SK-MEL-5 (cell line): ENCODE measurements at places on chromosomes 11 and 22.

DNA sequence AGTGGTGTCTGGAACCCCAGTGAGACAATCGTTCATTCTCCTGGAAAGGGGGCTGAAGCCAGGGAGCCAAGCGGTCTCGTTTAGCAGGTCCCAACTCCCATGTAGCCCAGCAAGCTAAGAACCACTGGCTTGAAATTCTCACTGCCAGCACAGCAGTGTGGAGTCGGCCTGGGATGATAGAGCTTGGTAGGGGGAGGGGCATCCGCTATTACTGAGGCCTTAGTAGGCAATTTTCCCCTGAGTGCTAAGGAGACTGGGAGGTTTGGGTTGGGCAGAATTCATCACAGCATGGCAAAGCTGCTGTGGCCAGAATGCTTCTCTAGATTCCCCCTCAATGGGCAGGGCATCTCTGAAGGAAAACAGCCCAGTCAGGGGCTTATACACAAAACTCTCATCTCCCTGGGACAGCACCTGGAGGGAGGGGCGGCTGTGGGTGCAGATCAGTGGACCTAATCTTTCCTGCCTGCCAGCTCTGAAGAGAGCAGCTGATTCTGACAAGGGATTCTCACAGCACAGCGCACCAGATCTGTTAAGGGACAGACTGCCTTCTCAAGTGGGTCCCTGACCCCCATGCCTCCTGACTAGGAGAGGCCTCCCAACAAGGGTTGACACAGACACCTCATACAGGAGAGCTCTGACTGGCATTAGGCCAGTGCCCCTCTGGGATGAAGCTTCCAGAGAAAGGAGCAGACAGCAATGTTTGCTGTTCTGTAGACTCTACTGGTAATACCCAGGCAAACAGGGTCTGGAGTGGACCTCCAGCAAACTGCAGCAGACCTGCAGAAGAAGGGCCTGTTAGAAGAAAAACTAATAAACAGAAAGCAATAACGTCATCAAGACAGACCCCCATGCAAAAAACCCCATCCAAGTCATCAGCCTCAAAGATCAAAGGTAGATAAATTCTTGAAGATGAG lies 14.8 kb downstream of the OR52M1 start:
- no peak for DNase-seq

- no peak for DNase-seq
These were observed 30.7 kb downstream of the BUD13 start for GRCh38 chr11:116742104-116742503.

DNA sequence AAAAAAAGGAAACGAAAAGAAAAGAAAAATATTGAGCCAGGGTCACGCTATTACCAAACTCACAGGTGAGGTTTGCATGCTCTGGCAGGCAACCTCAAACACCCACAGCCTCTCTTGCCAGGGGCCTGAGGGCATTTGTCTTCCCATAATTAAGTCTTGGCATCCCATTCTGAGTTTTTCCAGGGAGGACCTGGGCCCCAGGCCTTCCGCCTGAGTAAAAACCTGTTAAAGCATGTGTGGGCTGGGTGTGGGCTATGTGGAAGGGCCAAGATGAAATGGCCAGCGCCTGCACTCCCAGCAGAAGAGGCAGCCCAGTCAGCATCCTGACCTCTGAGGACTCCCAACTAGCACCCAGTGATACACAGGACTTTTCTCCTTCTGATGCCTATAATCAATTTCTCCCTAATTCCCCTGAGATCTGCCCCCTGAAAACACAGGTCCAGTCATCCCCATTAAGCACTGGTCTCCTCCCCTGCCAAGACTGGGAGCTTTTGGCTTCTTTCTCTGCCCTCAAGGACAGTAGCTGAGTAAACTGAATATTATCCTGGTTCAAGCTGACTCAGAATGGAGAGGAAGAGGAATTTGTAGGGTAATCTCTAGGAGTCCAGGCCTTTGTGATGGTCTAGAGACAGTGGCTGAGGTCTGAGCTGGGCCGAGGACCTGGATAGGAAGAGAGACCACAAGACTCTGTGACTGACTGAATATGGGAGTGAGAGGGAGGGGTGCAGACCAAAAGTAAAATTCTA lies 35.6 kb upstream of the ACER3 start:
- no peak for DNase-seq

DNA sequence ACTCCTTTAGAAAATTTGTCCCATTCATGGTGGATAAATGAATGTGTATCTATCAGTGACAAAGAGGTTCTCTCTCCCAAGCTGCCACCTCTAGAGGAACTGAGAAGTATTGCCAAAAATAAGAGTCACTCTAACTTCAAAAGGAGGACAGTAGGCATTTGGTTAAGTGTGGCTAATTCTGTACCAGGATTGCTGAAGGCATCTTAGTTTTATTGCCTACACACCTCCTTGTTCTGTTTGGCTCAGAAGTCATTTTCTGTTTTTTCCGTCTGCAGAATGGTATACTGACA lies 189.0 kb upstream of the MPPED2 start:
- peak; percentile 28 for DNase-seq

GRCh38 chr22:31492151-31492550 lies 2.5 kb upstream of the EIF4ENIF1 start:
- no peak for DNase-seq

DNA sequence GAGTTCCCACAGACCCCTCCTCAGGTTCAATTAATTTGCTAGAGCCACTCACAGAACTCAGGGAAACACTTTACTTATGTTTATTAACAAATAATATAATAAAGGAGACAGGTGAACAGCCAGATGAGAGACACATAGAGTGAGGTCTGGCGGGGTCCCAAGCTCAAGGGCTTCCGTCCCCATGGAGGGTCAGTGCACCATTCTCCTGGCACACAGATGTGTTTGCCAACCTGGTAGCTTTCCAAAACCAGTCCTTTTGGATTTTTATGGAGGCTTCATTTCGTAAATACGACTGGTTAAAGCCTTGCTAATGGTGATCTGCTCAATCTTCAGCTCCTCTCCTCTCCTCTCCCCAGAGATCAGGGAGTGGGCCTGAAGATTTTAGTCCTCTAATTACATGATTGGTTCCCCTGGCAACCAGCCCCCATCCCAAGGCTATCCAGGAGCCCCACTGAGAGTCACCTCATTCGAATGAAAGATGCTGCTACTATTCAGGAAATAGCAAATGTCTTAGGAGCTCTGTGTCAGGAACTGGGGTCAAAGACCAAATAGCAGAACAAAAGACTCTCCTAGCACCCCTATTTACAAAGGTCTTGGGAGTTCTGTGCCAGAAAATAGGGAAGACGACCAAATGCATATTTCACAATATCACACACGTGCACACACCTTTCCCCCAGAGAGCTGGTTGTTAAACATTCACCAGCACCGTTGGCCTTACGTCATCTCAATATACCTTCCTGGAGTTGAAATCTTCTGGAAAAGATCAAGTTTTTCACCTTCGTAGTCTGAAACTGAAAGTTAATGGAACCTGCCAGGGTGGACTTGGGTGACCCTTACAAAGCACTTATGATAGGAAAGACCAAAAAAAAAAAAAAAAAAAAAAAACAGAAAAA lies 23.8 kb upstream of the CAPRIN1 start:
- DNase-seq, result no peak

DNA sequence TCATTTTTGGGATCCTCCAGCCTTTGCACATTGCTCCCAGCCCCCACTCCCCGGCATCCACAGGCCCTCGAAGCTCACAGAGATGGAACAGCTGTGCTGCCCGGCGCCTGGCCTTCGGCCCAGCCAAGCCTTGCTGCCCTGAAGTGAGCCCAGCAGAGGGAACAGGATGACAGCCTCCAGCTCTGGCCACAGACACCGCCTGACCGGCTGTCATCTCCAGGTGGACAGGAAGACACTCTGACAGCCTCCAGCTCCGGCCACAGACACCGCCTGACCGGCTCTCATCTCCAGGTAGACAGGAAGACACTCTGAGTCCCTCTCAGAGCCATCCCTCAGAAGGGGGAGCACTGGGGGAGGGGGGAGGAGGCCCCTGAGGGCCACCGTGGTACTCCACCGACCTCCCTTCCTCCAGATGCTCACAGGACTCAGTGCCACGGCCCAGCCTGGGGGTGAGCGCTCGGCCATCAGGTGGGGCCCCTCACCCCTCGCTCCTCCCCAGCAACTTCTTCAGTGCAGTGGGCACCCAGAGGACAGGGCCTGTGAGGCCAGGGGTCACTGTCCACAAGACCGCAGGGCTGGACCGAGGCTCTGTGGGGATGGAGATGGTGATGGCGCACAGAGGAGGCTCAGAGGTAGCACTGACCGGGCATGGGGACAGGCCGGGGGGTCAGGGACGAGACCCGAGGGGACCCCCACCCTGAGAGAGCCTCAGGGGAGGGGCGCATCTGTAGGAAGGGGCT lies 58.6 kb downstream of the BRD1 start:
- no peak for DNase-seq

- no peak for DNase-seq
These were observed 400.0 kb downstream of the ETS1 start for GRCh38 chr11:128187377-128187776.

DNA sequence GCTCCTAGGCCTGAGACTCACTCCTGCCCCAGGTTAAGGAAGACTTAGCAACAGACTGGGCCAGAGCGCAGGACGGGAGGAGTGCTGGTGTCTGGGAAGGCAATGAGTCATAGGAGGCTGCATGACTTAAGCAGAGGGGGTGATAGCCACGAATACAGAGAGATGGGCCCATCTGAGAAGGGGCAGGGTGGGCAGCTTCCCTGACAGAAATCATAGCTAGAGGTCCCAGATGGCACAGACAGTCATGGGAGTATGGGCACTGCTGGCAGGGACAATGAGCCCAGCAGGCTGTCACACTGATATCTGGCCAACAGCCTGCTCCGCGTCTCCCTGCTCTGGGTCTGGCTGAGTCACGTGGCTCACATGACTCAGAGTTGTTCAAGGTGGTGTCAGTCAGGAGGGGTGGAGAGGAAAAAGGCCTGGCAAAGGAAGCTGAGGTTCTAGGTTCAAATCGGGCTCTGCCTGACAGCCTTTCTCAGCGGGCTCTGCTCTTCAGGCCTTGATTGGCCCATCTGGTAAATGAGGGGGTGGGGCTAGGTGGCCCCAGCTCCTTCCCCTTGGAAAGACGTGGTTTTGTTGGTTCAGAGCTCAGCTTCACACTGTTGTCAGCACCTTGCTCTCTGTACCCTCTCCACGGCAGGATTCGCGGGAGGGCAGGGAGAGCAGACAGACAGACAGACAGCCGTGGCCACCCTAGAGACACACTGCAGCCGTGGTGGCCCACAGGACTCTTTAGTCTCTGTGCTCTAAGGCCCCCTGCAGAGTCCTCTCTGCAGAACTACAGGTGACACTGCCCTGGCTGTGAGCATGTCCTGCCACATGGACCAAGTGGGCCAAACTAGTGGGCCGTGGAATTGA lies 47.8 kb downstream of the DBX1 start:
- peak; percentile 80 for DNase-seq

- DNase-seq, result no peak
These were observed 105.2 kb upstream of the SEZ6L start for GRCh38 chr22:26064048-26064447.

DNA sequence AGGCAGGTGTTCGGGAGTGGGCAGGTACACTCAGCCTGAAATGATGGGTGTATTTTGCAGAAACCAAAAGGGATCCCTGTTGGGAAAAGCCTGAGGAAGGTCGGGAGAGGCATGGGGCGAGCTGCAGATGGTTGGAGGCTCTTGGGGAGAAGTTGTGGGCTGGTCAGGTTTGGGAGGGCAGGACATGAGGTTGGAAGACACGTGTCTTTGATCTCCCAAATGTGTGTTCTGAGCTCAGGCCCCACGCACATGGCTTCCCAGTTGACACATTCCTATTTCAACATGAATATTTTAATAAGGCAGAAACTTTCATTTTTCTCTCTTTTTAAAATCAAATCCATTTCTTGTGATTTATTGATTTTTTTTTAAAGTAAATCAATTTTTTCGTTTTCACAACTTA lies 1003.3 kb downstream of the TBC1D22A start:
- DNase-seq, result no peak

DNA sequence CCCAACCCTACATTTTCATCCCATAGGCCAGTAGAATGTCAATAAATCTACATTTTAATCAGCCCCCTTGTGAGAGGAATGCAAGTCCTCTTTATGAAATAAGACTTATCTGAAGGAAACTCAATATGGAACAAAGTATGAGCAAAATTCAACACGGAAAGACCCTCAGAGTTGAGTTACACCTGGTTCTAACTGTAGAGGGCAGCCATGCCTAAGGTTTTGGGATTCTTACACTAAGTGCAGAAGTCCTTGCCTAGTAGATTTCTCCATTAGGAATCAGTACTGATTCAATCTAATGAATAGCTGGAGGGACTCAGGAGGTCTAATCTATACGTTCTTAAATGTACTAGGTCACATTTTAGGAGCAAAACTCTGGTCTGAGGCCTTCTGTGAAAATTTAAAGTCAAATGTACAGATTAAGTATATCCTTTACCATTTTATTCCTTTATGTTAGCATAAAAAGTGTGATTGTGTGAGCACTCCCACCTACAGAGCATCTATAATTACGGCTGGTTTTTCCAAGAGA lies 904.5 kb downstream of the DLG2 start:
- peak; percentile 10 for DNase-seq

- DNase-seq, result no peak
These were observed 741 bp upstream of the MTA2 start for GRCh38 chr11:62602141-62603071.

GRCh38 chr11:61828379-61828628 lies 204 bp downstream of the FADS2 start:
- DNase-seq, result no peak
